ENCODE measurements at places on chromosomes 7 and 10.
A peak's percentile ranks its signal among the peaks of the same experiment; 100 is the strongest.

GRCh38 chr10:50631052-50631451 is 7.3 kb upstream of the SGMS1 start:
- H3K27me3 ChIP-seq, result no peaks in the 10 kb centered on the region
- H3K36me3 ChIP-seq, result no peaks in the 10 kb centered on the region
- H3K27ac ChIP-seq, result no peak overlapping the region
- H3K4me3 ChIP-seq, result no peak overlapping the region
- DNase-seq, result no peak

- DNase-seq, result no peak
- no peak overlapping the region for H3K27ac ChIP-seq
- H3K27me3 ChIP-seq, result peaks cover 2% of the 10 kb centered on the region
- H3K36me3 ChIP-seq, result no peaks in the 10 kb centered on the region
- H3K4me1 ChIP-seq, result no peaks in the 10 kb centered on the region
Observed at GRCh38 chr7:21293771-21294170, 134.1 kb upstream of the SP4 start.

- H3K4me3 ChIP-seq, result no peak overlapping the region
- no peak overlapping the region for H3K27ac ChIP-seq
- H3K27me3 ChIP-seq, result no peaks in the 10 kb centered on the region
- no peak for DNase-seq
- H3K4me1 ChIP-seq, result no peaks in the 10 kb centered on the region
- H3K36me3 ChIP-seq, result peaks cover 67% of the 10 kb centered on the region
Observed at GRCh38 chr7:134927723-134928122, 58.6 kb upstream of the AGBL3 start.

DNA sequence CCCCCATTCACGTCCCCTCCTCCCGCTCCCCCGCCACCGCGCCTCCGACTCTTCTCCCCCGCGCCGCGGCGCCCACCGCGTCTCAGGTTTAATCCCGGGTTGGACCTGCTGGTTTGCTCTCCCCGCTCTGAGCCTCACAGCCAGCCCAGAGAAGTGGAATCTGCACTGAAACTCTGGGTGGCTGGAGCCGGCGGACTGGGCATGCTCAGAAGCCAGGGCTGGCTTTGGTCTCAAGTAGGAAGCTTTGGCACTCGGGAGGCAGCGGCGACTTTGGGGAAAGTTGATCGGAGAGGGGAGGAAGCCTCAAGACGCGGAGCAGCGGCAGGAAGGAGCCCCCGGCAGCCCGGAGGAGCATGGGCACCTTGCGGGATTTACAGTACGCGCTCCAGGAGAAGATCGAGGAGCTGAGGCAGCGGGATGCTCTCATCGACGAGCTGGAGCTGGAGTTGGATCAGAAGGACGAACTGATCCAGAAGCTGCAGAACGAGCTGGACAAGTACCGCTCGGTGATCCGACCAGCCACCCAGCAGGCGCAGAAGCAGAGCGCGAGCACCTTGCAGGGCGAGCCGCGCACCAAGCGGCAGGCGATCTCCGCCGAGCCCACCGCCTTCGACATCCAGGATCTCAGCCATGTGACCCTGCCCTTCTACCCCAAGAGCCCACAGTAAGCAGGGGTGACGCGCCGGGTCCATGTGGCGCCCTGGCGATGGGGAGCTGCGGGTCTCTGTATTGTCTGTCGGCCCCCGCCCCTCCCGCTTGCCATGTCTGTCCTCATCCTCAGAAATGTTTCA is at the start of gene PRKG1:
TSS of gene PRKG1 (plus strand) at position 250 of the 791 bp plus-strand sequence.
- H3K27me3 ChIP-seq, result no peaks in the 10 kb centered on the region
- H3K4me3 ChIP-seq, result peak within 1 kb of the TSS; percentile 85
- no peaks in the 10 kb centered on the region for H3K36me3 ChIP-seq
- peak within 1 kb of the TSS; percentile 80 for H3K27ac ChIP-seq

All from SK-N-SH (cell line).